GM10248 (cell line): ENCODE measurements at places on chromosomes 1 and 21.

DNA sequence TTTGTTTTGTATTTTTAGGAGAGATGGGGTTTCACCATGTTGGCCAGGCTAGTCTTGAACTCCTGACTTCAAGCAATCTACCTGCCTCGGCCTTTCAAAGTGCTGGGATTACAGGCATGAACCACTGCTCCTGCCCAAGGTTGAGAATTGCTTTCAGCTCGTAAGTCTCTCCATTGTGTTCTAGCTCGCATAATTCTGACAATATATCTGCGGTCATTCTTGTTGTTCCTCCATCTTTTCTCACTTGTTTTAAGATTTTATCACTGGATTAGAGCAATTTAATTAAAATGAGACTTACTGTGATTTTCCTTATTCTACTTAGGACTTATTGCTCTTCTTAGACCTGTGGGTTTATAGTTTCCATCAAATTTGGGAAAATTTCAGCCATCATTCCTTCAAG lies 102.9 kb downstream of the AHCTF1 start:
- no peak for DNase-seq

GRCh38 chr1:24292887-24293286 lies 26.3 kb upstream of the GRHL3 start:
- no peak for DNase-seq

DNA sequence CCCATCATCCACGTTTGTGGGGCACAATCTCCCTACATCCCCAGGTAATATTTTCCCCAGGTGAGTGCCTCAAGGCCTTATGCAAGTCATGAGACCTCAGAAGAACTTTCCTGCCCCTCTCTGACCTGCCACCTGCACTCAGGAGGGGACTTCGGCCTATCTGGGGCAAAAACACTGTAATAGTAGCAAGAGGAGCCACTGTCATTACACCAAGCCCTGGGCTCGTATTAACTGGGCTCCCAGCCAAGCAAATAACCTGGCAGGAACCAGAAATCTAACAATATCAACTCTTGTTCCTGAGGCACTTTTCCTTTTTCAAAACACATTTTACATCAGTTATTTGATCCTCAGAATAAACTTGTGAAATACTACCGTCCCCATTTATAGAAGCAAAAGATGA lies 30.9 kb downstream of the LAMB3 start:
- DNase-seq = no peak

GRCh38 chr1:160827418-160827817 lies 31.4 kb downstream of the LY9 start:
- DNase-seq = no peak

- no peak for DNase-seq
Observed at GRCh38 chr1:216034506-216034905, 388.7 kb downstream of the USH2A start.

GRCh38 chr1:192627901-192628300 lies 8.0 kb upstream of the RGS13 start:
- DNase-seq = no peak

DNA sequence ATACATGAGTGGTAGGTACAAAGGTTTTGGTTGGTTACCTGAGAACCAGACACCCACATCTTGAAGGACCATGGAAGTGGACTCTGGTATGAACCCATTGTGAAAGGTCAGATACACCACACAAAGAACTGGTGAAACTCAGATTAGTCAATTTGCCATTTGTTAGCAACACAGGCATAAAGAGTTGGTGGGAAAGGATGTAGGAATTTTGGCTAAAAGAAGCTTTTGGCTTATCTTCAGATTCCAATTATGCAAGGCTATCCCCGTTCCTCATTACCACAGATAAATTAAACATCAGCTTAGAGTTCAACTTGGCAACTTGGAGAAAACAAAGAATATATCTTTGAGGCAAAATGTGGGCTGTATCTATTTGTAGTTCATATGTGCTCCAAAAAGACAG lies 87.0 kb upstream of the IRF2BP2 start:
- DNase-seq = no peak

DNA sequence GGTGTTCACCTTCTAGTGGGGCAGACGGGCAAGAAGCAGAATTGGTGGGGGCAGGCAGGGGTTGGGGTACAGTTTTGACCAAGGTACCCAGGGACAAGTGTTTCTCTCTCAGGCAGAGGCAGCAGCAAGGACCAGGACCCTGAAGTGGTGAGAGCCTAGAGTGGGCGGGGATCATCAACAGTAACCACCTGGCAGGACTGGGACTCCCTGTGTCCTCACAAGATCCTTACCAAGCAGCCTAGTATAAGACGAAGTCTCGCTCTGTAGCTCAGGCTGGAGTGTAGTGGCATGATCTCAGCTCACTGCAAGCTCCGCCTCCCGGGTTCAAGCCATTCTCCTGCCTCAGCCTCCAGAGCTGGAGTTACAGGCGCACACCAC lies 3.2 kb upstream of the NADK start:
- no peak for DNase-seq

GRCh38 chr21:26918323-26919079 lies 48.4 kb downstream of the ADAMTS5 start:
- DNase-seq = no peak

GRCh38 chr21:20045197-20045596 lies 953.0 kb upstream of the NCAM2 start:
- DNase-seq = no peak
